Progenitor cell of endocrine pancreas (in vitro differentiated cells): ENCODE measurements at places on chromosomes 6 and 20.
A peak's percentile ranks its signal among the peaks of the same experiment; 100 is the strongest.

- no peak for DNase-seq
- H3K36me3 ChIP-seq, result no peaks in the 10 kb centered on the region
- no peak overlapping the region for H3K4me3 ChIP-seq
- no peak overlapping the region for H3K27ac ChIP-seq
- no peaks in the 10 kb centered on the region for H3K27me3 ChIP-seq
Observed at GRCh38 chr6:64547594-64548268, 912.1 kb downstream of the PHF3 start.

DNA sequence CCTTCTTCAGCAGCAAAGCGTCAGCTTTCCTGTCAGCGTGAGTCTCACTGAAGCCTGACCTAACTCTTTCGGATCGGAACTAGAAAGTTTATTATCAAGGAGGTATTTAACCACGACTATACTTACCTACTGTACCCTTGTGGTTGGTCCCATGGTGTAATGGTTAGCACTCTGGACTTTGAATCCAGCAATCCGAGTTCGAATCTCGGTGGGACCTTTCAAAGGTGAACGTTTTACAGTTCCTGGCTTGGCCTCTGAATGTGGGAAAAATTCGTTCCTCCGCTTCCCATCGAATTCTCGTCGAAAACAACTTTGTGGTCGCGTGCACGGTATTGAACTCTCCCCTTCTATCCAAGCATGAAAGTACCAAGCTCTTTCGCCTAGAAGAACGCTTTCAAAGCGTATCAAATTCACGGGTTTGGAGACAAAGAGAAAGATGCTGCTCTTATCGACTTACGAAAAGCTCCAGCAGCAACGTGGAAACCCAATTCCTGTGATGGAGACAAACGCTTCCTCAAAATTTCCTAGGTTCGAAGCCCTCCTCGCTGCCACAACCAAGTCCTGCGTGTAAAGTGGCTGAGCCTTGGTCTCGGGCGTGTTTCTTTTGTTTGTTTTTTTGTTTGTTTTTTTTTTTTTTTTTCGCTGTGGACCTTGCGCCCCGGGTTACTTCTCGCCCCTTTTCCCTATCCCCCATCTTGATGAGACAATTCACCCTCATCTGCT, 63.7 kb downstream of the GPX5 start:
- peak; percentile 30 for DNase-seq
- H3K4me1 ChIP-seq, result peaks cover 24% of the 10 kb centered on the region
- peak overlapping the region; percentile 68 for H3K4me3 ChIP-seq
- no peaks in the 10 kb centered on the region for H3K36me3 ChIP-seq

- no peaks in the 10 kb centered on the region for H3K27me3 ChIP-seq
- no peak for DNase-seq
- H3K27ac ChIP-seq, result no peak overlapping the region
- no peak overlapping the region for H3K4me3 ChIP-seq
- H3K36me3 ChIP-seq, result peaks cover 2% of the 10 kb centered on the region
Observed at GRCh38 chr6:78117966-78118365, 465.1 kb downstream of the MEI4 start.

GRCh38 chr20:23311947-23312506, 38.6 kb upstream of the NXT1 start:
- H3K27ac ChIP-seq, result no peak overlapping the region
- no peaks in the 10 kb centered on the region for H3K36me3 ChIP-seq
- peaks cover 3% of the 10 kb centered on the region for H3K4me1 ChIP-seq
- no peak overlapping the region for H3K4me3 ChIP-seq

DNA sequence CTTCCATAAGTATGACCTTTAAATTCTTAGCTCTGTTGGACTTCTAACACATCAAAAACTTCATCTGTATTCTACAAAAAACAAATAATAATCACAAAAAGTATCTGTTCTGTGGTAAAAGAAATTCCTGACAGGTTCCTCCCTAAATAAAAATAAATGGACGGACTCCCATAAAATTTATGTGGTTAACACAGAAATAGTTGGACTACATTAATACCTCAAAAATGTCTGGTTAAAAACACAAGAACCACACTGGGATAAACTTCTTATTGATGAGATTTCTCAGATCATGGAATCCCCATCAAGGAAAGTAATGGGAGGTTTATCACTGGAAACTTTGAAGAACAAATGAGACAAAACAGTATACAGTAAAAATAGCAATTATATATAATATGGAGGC, 172.4 kb downstream of the MOXD1 start:
- H3K4me3 ChIP-seq, result no peak overlapping the region
- H3K27ac ChIP-seq, result no peak overlapping the region
- H3K4me1 ChIP-seq, result peaks cover 5% of the 10 kb centered on the region
- no peaks in the 10 kb centered on the region for H3K36me3 ChIP-seq

DNA sequence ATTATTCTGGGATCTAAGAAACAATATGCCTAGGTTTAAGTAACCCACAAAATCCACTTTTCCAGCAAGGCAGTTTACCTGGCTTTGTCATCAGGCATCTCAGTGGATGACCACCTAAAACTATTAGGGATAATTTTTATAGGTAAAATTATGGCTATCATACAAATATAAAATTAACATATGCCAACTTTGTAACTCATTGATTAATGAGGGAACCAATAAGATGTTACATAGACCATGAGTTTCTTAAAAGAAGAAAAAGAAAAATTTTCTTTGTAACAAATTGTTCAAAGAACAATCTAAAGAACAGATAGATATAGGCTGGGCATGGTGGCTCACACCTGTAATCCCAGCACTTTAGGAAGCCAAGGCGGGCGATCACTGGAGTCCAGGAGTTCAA, 49.7 kb upstream of the FILIP1 start:
- H3K27ac ChIP-seq, result no peak overlapping the region
- no peak for DNase-seq
- H3K4me1 ChIP-seq, result no peaks in the 10 kb centered on the region
- H3K27me3 ChIP-seq, result no peaks in the 10 kb centered on the region
- H3K4me3 ChIP-seq, result no peak overlapping the region
- H3K36me3 ChIP-seq, result no peaks in the 10 kb centered on the region

GRCh38 chr20:55893031-55893430, 112.3 kb downstream of the CBLN4 start:
- H3K4me3 ChIP-seq, result no peak overlapping the region
- no peaks in the 10 kb centered on the region for H3K27me3 ChIP-seq
- DNase-seq, result no peak
- H3K36me3 ChIP-seq, result peaks cover 2% of the 10 kb centered on the region
- H3K4me1 ChIP-seq, result no peaks in the 10 kb centered on the region
- H3K27ac ChIP-seq, result no peak overlapping the region

- no peaks in the 10 kb centered on the region for H3K4me1 ChIP-seq
- H3K27ac ChIP-seq, result no peak overlapping the region
- H3K36me3 ChIP-seq, result no peaks in the 10 kb centered on the region
- no peaks in the 10 kb centered on the region for H3K27me3 ChIP-seq
Observed at GRCh38 chr6:82138075-82138791, 109.3 kb downstream of the IBTK start.
